ENCODE measurements at places on chromosomes 2 and 18.

GRCh38 chr2:208006833-208007232 is 18.5 kb downstream of the PLEKHM3 start:
- no peak for DNase-seq

GRCh38 chr18:64674694-64675093 is 525.8 kb upstream of the LINC00305 start:
- no peak for DNase-seq

- no peak for DNase-seq
These were observed 25.3 kb downstream of the MBP start for GRCh38 chr18:77107292-77107691.

GRCh38 chr2:64602436-64602835 is 51.3 kb downstream of the SERTAD2 start:
- DNase-seq: no peak

- no peak for DNase-seq
These were observed 23.4 kb upstream of the GALNT14 start for GRCh38 chr2:31161637-31162036.

- no peak for DNase-seq
These were observed 23.9 kb upstream of the SLC66A3 start for GRCh38 chr2:11131166-11131920.

GRCh38 chr18:58806826-58807714 is 57.6 kb upstream of the ZNF532 start:
- no peak for DNase-seq

GRCh38 chr2:217900010-217900779 is 102.6 kb downstream of the TNS1 start:
- no peak for DNase-seq

All from SK-N-SH (cell line).